Activated CD4-positive, alpha-beta T cell treated with anti-CD3 and anti-CD28 coated beads, Interleukin-2, amount 50 U/mL, for 4 hours (primary cell): ENCODE measurements at places on chromosomes 1 and 21.
A peak's percentile ranks its signal among the peaks of the same experiment; 100 is the strongest.

DNA sequence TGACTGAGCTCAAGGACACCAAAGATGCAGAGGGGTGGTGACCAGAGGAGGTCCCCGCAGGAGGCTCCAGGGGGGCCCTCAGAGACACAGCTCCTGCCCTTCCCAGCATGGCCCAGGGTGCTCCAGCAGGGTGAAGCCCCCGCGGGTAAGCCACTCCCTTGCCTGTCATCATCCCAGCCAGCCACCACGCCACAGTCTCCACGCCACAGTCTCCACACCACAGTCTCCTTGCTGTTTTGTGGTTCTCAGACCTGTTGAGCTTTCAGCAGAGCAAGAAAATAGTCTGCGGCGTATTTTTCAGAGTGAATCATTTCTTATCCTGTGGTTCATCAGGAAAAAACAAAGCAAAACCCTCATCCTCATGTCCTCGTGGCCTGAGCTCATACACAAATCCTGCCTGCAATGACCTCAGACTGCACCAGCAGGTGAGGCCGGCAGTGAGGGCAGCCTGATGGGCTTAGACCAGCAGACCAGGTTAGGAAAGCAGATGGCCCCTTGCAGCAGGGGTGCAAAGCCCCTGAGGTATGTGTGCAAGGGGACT, 25.7 kb upstream of the ABCG1 start:
- DNase-seq: peak; percentile 37

GRCh38 chr1:30845904-30846290, 62.7 kb downstream of the SDC3 start:
- no peak for DNase-seq

- DNase-seq: no peak
Measured at GRCh38 chr1:117001254-117001927, at the start of gene CD101. CD101 (plus strand) TSS chr1:117001760; CDS start chr1:117001818, 58 bp downstream.

DNA sequence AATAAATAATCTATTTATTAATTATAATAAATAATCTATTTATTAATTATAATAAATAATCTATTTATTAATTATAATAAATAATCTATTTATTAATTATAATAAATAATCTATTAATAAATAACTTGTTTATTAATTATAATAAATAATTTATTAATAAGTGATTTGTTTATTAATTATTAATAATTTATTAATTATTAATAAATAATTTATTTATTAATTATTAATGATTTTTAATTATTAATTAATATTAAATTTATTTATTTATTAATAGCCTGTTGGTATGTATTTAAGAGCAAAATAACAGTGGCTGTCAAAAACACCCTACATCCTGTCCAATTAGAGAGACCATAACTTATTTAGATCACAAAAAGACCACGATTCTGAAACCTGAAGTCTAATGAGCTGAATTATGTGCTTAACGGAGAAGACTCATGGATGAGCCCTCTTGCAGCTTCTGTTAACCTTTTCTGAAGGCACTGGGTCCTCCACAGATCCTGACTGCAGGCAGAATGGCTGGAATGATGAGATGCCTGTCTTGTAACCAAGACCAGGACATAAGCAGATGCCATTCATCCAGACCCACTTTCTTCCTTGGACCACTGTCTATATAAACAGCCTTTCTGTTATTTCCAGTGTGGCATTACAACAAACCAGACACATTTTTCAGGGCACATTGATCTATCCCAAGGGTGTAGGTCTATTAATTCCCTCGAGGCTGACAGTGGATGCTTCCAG, 134.2 kb downstream of the SETD4 start:
- no peak for DNase-seq

GRCh38 chr1:82830690-82831380, 1030.1 kb downstream of the ADGRL2 start:
- no peak for DNase-seq

DNA sequence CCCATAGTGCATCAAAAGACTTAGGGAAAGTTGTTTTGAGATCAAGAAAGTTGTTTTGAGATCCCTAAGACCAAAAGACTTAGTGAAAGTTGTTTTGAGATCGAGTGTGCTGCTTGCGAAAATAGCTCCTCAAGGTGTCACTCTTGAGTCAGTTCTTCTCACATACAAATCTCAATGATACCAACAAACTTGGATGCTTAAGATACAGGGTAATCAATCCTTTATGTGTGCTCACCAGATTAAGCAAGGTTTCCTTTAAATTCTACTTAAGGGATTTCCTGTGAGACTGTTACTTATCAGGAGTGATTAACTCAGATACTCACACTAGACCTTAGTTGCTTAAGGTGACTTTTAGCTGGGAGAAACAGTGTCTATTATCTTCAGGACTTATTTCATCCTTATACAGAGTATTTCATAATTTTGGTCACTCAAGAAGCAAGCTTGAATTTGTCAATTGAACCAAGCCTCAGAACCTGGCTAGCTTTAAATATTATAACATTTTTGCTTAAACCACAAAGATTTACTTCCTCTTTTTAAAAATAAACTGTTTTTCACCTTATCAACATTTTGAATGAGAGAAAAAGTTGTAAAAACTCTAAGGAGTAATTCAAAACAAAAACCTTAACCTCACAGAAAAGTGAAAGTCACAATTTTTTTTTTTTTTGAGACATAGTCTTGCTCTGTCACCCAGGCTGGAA, 8.0 kb upstream of the RLF start:
- DNase-seq: no peak

DNA sequence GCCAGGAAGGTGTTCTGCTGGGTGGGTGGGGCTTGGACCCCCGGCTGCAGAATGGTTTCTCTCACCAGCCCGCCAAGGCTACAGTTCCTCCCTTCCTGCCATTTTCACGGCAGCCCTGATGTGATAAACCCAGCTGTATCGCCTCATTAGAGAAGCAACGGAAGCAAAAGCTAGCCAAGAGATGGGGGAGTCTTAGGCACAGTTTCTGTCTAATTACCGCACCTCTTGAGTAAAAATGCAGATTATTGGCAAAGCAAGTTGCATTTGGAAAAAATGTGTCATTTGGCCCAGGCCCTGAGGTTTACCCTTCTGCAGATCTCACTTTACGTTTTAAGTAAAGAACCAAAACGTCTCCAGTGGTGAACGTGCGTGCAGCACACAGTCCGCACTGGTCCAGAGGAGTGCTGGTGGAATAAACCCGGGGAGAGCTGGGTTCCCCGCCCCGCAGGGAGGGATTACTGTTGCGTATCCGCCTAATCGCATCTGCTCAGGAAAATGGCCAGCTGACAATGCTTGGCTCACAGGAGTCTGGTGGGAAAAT, 109.9 kb downstream of the GALNT2 start:
- DNase-seq: no peak

DNA sequence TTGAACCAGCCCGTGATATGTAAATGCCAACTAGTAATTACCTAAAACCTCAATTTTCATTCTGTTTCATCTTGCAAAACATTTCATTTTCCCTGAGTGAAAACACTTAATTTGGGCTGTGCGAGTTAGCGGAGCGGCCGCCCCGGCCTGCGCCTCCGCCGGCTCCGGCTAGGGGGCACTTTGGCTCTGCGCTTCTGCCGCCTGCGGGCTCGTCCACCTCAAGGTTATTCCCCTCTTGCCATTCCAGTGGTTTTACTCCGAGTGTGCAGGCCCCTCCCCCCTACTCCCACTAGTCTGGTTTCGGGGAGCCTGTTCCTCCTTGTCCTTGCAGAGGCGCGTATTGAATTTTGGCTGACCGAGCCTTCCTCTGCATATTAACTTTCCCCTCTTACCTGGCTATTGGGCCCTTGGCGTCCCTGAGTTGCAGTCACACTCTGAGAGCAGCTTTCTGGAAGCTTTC, 55.6 kb downstream of the PEX14 start:
- no peak for DNase-seq

DNA sequence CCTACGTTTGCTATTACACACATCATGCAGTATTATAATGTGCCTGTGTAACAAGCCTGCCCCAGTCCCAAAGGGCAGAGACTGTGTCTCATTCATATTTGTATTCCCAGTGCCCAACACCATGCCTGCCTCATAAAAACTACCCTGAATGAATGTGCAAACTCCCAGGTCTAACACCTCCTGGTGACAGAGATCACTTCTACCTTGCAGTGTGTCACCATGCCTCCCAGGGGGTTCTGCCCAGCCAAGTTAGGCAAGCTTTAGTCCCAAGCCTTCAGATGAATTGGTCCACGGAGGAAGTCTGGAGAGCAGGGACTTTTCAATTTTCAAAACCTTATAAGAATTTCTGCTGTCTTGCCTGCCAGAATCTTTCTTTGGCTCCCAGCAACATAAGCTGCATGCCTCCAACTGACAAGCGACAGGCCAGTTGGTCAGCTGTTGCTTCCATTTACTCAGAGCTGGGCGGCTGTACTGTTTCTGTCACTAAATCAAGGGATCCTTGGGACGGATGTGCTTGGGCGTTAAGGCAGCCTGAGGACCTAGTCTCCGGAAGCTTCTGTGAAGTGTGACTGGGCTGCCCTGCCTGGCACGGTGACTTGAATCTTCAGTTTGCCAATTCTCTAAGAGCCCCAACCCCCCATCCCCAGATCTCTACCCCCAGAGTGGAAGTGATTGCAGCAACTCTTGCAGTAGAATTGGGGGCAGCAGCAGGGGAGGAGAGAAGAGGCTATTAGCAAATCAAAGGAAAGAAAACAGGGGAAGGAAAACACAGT, 1.2 kb downstream of the RXRG start:
- no peak for DNase-seq

- no peak for DNase-seq
Measured at GRCh38 chr1:39387452-39387851, 104.0 kb upstream of the BMP8A start.

GRCh38 chr1:156283521-156283920, 604 bp upstream of the TMEM79 start:
- DNase-seq: no peak

DNA sequence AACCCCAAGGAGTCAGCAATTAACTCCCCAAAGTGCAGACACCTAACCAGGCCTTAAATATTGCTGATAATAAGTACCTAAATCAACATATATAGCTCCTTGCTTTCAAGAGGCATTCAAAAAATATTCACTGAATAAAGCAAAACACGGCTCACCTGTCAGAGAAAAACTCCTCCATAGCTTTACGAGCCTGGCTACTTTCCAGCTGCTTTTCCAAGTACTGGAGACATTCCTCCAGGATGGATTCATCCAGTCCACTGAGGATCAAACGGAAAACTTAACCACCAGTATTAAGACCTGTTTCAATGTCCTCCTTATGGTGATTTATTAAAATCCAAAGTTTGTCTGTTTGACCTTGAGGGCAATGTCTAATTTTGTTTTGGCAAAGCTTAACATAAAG, 44.6 kb downstream of the UBR4 start:
- DNase-seq: no peak
